ENCODE measurements at places on chromosomes 5 and 9. TPM values are rescaled to one million over a fixed set of nuclear protein-coding genes. Genes with fewer than 3 reads are reported as not detected.

CDO1 gene
- total RNA-seq = 0.82 TPM

PCDHGB6 gene
- 6.2 TPM for total RNA-seq

AP3B1 gene
- total RNA-seq = 35.8 TPM

TXN gene
- total RNA-seq = 305 TPM

NTRK2 gene
- total RNA-seq = 0.35 TPM

KIF20A gene
- total RNA-seq = 8.2 TPM

LHX2 gene
- total RNA-seq = not detected
